ENCODE measurements at places on chromosomes 3 and 15. TPM values are rescaled to one million over a fixed set of nuclear protein-coding genes. Genes with fewer than 3 reads are reported as not detected.

DNA sequence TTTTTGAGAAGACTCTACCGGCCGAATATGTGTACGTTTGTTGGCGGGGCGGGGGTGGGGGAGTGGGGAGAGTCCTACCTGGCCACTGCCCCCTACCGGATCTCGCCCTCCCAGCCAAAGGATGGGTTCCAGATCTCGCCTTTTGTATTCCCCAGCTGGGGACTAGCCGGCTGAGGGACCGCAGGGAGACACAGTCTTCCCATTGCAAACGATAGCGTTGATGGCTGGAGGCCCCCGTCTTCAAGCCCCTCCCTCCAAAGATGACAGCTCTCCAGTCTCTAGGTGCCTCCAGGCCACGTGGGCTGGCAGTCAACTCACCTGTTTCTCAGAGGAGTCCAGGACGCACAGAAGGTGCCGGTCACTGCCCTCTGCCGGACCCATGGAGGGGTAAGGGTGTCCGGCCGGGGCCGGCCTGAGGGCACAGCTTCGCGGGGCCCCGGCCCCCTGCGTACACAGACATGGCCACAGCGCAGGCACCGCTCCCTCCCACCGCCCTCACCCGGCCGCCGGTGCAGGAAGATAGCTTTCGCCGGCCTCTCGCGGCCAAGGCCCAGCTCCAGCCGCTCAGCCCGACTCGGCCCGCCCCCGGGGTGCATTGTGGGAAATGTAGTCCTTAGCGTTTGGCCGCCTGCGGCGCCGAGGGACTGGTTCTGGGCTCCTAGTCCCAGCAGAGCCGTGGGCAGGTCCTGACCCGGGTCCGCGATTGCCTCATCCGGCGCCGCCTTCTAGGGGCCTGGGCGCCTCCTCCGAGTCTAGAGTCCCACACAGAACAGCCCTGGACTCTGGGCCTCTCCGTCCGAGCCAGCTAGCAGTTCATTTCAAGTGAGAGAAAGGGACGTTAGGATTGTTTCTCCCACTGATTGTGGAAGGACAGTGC, at the start of gene MON1A:
TSS of gene MON1A (minus strand) at position 521 of the 877 bp plus-strand sequence. CDS start 16,465 bp downstream, outside the sequence.
- peak; percentile 83 for DNase-seq

GRCh38 chr15:82972990-82973389, 13.0 kb upstream of the RAMAC start:
- DNase-seq: no peak

CHDH gene
- 0.47 TPM for total RNA-seq

DNA sequence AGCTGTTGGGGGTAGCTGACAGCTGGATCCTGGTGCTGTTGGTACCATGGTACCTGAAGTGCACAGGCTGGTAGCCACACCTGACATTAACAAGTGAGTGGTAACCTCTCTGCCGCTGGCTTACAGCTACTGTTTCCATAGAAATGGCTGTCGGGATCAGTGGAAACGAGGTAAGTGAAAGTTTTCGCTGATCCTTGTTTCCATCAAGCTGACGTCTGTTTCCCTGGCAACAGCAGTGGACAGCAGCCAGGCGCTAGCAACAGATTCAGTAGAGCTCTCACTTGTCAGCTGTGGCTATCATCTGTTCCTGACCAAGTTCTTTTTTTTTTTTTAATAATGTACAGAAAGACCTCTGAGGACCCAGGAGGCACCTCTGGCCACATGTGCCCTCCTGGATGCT, 166.2 kb downstream of the CHDH start:
- DNase-seq: no peak

GRCh38 chr3:138219255-138219654, 32.2 kb downstream of the ARMC8 start:
- DNase-seq: no peak

GRCh38 chr3:52339612-52340011, 23.5 kb downstream of the DNAH1 start:
- peak; percentile 78 for DNase-seq

ASB14 gene
- total RNA-seq: not detected

DNA sequence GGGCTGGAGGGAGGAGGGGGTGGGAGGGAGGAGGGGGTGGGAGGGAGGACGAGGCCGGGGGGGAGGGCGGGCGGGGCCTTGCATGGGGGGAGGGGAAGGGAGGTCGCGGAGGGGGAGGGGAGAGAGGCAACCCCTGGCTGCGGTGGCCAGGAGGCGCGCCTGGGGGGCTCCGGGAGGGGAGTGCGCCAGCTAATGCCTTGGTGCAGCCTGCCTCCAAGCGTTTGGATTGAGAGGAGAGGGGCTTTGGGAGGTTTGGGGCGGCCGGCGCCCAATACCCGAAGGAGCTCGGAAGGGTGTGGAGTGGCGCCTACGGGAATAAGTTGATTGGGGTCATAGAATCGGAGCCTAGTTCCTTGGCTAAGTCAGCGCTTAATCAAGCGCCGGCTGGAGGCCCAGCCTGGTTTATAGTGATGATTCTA, 557 bp downstream of the TFG start:
- peak; percentile 24 for DNase-seq

GRCh38 chr3:194100856-194101390, 35.0 kb upstream of the HES1 start:
- no peak for DNase-seq

GRCh38 chr3:57699591-57699990, 6.7 kb upstream of the DENND6A start:
- no peak for DNase-seq

NR2F2 gene
- total RNA-seq: not detected

DNA sequence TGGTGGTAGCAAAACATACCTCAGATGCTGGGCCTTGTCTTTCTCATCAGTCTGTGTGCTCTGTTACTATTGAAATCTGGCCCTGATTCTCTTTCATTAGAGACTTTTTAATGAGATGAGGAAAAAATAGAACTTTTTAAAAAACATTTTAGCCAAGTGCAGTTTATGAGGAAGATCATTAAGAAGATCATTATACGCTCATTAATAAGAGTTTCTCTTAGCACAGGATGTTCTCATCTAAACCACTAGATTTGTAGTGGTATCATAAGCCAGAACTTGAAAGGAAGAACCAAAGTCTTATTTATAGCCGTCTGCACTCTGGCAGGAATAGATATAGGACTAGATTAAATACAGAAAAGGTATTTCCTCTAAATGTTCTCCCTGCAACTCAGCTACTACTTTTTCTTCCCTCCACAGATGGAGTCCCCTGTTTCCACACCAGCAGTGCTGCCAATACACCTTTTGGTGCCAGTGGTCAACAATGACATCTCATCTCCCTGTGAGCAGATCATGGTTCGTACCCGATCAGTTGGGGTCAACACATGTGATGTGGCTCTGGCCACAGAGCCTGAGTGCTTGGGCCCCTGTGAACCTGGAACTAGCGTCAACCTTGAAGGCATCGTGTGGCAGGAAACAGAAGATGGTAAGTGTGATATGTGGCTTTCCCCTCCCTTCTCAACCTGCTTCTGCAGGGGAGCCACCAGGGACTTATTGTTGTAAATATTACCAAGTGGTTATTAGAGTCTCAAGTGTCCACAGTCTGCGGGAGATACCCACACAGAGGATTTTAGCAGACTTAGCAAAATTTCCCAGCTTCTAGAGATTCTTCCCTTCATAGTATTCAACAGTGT, 152.8 kb downstream of the RBPMS2 start:
- DNase-seq: peak; percentile 76

- DNase-seq: no peak
Observed at GRCh38 chr3:137099364-137100219, 141.8 kb downstream of the IL20RB start.

- no peak for DNase-seq
Observed at GRCh38 chr3:183327343-183327742, 74.3 kb downstream of the B3GNT5 start.

MAP1A gene
- 0.35 TPM for total RNA-seq

GRCh38 chr3:11651900-11652299, 8.2 kb upstream of the VGLL4 start:
- no peak for DNase-seq

DNA sequence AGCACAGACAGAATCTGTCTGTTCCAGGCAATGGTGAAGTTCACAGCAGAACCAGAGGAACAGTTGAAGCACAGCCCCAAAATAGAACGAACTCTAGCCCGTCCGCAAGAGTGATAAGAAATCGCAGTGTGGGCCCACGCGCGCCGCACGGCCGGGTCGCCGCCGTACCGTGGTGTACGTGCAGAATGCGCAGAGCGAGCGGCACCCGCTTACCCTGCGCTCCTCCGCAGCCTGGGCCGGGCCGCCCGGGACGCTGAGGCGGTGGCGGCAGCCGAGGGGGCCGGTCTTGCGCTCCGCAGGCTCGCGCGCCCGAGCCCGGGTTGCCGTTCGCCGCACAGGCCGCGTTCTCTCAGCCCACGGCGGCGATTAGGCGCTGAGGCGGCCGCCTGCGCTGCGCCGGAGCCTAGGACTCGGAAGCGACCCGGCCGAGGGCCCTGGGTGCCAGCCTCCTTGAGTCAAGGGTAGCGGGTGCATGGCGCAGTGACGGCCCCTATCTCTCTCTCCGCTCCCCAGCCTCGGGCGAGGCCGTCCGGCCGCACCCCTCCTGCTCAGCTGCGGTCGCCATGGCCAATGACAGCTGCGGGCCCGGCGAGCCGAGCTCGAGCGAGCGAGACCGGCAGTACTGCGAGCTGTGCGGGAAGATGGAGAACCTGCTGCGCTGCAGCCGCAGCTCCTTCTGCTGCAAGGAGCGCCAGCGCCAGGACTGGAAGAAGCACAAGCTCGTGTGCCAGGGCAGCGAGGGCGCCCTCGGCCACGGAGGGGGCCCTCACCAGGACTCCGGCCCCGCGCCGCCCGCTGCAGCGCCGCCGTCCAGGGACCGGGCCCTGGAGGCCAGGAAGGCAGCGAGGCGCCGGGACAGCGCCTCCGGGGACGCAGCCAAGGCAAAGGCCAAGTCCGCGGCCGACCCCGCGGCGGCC, 20.5 kb downstream of the WDR73 start:
- peak; percentile 67 for DNase-seq

CADPS gene
- not detected for total RNA-seq

GRCh38 chr3:4763604-4764247, 215.5 kb upstream of the BHLHE40 start:
- no peak for DNase-seq

DNA sequence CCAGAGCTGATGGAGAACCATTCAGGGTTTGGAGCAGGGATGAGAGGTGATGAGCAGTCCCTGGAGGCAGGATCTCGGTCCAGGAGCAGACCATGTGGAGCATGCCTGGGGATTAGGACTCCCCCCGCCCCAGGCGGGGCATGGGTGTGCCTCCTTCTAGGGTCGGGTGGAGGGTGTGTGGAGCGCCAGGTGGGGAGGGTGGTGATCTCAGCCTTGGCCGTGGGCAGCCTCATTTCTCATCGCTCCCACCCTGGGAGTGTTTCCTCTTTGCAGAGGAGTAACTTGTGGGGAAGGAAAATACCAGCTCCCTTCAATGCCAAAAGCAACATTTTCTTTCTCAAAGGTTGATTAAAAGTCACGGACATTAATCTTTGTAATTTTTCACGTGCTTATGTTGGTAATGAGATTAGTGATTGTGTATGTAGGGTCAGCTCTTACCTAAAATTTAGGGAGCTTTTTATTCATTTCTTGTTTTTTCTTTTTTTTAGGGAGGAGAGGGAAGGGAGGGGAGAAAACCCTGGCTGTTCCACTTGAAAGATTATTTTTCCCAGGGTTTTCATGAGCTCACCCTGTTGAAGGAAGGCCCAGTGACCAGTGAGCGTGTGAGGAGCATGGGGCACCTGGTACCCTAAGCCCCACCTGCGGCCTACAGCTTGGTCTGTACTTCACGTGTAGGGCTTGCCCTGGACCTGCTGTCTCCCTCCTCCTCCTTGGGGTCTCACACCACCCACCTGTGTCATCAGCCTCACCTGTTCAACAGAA, 11.0 kb downstream of the FBLN2 start:
- DNase-seq: no peak

- DNase-seq: no peak
Observed at GRCh38 chr15:79933231-79933630, 36.4 kb upstream of the MTHFS start.

DNA sequence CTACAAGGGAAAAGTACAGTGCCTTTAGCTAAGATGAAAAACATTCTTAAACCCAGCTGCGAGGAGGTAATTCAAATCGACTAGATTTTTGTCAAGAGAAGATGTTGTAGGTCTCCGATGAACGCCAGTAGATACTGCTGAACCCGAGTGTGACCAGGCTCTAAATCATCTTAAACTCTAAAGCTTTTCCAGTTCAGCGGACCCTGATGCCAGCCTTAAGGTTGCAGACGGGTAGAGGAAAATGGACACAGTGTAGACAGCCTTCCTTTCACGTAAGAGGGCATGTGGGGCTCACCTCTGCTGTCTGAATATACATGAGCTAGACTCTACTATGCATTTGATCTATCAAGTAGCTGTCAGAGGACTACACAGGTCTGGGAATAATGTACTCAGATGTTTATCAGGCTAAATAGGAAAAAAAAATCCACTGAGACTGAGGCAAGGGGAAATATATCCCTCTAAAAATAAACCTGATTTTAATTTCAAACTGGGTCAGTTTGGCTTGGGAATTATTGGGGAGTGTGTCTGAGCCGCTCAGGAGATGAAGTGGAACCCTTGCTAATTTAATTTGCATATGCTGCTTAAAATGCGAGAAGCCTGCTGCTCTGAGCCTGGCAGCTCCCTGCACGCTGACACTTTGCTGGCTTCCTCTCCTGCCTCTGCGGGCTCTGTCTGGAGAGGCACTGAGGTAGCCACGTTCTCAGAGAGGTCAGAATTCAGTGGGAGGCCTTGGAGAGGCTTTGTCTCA, 151.9 kb downstream of the CADPS start:
- DNase-seq: no peak

DNA sequence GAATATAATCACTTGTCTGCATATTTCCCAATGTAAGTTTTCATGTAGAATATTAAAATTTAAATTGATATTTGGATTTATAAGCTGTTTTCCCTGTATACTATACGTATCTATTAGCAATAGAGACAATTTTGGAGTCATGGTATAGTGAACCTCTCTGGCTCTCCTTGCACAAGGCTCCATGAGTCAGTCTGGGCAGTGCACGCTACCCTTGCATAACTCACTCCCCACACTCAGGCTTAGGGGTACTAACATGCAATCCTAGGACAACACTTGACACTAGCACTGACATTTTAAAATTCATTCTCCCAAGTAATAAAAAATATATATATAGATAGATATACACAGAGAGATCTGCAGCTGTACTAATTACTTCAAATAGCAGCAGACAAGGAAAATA, 39.2 kb downstream of the SLC24A1 start:
- DNase-seq: no peak

GRCh38 chr3:192812743-192813383, 85.5 kb upstream of the FGF12 start:
- no peak for DNase-seq

DNA sequence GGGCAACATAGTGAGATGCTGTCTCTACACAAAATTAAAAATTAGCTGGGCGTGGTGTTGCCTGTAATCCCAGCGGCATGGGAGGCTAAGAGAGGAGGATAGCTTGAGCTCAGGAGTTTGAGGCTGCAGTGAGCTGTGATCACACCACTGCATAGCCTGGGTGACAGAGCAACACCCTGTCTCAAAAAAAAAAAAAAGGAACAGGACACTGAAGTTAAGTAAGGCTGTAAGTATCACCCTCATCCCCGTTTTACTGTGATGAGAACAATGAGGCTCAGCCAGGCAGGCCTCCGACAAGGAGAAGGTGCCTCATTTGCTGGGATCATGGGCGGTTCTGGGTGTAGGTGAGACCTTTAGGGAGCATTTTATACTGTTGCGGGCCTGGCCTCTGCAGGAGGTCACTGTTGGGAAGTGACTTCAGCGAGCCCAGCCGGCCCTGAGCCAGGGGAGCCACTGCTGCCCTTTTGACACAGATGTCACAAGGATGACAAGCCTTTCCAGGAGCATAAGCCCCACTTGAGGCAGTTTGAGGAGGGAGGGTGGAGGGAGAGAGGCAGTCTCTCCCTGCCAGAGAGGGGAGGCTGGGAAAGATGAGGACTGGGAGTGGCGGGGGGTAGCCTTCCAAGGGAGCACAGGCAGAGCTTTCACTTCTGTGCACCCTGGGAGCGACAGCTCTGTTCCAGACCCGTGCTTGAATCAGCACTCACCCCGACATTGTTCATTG, 30.8 kb downstream of the IRAK2 start:
- DNase-seq: no peak

FANCD2OS gene
- total RNA-seq: not detected

LXN gene
- total RNA-seq: 7.7 TPM
